ENCODE measurements at places on chromosomes 7 and 10.

- peak; percentile 16 for DNase-seq
Measured at GRCh38 chr7:78018641-78019446, 220.3 kb downstream of the PHTF2 start.

- DNase-seq, result peak; percentile 72
Measured at GRCh38 chr7:1065585-1066241, 21.4 kb downstream of the GPR146 start.

DNA sequence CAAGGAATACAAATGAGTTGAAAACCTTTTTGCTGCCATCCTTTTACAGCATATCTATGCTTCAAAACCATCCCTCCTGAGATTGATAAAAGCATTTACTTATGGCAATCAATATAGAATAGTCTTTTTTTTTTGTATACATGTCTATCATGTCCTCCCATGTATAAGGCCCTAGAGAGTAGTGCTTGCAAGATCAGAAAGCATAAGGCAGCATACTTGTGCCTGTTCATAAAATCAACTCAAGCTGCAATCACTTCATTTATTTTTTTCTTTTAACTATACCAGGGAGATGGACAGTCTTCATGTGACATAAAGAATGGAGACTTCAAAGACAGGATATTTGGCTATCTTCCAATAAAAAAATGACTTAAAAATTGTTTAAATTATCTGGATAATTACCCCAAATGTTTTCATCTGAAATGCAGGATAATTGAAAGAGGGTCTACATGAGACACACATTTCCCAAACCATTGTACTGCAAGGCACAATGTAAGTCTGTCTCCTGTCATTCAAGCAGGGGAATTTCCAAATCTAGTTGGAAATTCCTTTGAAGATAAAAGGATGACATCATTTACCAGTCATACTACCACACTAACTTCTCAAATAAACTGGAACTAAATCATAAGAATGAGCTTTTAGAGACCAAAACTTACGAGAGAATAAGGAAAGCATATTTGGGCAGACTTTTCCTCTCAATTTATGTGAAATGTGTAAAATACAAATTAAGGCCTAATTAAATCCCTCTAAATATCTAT is 22.5 kb downstream of the LRRN3 start:
- DNase-seq, result no peak

GRCh38 chr10:113534423-113534822 is 18.4 kb upstream of the HABP2 start:
- DNase-seq, result no peak

DNA sequence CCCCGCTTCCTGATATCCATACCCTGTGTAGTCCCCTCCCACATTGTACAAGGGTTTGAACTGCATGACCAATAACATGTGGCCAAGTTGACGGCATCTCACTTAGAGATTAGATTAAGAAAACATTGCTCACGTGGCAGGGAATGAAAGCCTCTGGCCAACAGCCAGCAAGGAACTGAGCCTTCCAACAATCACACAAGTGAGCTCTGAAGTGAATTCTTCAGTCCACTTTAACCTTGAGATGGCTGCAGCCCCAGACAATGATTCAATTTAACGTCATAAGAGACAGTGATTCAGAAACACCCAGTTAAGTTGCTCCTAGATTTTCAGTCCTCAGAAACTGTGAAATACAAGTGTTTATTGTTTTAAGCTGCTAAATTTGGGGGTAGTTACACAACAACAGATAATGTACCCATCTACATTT is 165.9 kb upstream of the PLXNA4 start:
- DNase-seq, result no peak

GRCh38 chr10:133060881-133061280 is 26.8 kb upstream of the ADGRA1 start:
- no peak for DNase-seq

DNA sequence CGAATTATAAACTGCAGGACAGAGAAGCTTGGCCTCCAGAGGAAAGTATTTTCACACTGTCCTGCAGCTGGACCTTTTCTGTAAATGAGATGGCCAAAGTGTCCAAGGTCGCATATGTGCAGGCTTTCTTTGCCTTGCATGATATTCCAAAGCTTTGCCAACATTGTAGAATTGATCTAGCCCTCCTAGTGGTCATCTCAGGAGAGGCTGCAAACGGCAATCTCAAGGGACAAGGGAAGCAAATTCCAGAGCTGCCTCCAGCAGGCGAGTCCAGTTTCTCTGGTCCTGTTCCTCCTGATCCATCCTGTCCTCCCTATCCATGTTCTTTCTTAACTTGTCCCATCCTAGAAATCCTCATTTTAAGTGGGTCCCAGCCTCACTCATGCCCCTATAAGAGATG is 373.4 kb upstream of the PCDH15 start:
- no peak for DNase-seq

- no peak for DNase-seq
Measured at GRCh38 chr10:78528749-78529204, 495.1 kb downstream of the RPS24 start.

DNA sequence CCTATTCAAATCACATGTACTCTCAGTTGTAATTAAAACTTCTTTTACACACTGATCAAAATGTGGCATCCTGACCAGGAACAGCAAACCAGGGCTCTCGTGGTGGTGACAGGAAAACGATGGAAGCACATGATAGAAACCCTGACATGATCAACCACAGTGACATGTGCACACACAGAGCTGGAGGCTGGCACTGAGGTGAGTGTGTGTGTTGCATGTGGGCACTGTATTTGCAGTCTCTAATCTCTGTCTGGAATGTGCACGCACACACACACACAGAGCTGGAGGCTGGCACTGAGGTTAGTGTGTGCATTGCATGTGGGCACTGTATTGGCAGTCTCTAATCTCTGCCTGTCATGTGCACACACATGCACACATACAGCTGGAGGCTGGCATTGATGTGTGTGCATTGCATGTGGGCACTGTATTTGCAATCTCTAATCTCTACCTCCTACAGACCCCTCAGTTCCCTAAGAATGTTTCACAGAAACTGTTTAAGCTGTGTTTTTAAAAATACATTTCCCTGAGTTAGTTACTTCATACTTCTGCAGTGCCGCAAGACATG is 406.9 kb downstream of the SFMBT2 start:
- DNase-seq, result no peak

GRCh38 chr10:97117372-97117771 is 68.4 kb downstream of the SLIT1 start:
- no peak for DNase-seq
